ENCODE measurements at places on chromosomes 4 and X.

- DNase-seq = no peak
Observed at GRCh38 chrX:102714994-102715393, 2.7 kb downstream of the GPRASP2 start.

- peak; percentile 16 for DNase-seq
Observed at GRCh38 chrX:63686878-63687714, 97.9 kb downstream of the ARHGEF9 start.

DNA sequence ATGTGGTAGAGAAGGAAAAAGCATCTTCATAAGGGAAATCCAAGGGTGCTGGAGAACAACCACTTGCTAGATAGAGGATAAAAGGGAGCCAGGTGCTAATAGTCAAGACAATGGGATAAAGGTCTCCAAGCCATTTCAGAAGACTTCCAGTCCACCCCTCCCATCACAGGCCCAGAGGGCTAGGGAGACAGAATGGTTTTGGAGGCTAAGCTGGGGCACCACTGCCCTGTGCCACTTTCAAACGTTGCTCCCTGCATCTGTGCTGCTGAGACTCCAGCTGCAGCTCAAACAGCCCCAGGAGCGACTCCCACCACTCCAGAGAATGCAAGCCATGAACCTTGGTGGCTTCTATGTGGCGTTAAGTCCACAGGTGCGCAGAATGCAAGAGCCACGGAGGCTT, 38.4 kb upstream of the HUWE1 start:
- DNase-seq = no peak

- no peak for DNase-seq
Observed at GRCh38 chr4:94581766-94582165, 130.0 kb downstream of the PDLIM5 start.

DNA sequence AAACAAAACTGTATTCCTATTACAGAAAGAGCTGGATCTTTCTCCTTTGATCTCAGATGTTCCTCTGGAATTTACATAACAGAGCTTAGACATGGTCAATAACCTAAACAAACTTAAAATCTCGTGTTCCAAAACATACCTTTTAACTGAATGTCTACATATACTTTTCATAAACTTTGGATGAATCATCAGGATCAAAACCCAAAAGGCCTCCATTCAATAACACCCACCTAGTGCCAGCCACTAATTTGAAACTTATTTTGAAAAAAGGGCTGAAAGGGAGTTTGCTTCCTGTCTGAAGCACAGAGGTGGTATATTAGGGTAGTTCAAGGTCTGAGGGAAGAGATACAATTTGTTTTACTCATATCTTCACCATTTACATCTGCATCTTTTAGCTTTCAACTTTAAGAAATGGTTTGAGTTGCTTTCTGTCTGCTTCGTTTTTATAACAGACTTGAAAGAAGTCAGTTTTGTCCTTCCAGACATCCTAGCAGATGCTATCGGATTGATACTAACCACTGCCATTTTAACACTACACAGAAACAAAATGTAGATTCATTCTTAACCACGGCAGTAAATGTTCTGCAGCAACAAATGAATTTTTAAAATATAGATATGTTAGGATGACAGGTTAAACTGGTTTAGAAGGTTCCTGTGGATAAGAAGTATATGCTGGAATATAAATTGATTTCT, 242.8 kb upstream of the DKK2 start:
- DNase-seq = no peak

DNA sequence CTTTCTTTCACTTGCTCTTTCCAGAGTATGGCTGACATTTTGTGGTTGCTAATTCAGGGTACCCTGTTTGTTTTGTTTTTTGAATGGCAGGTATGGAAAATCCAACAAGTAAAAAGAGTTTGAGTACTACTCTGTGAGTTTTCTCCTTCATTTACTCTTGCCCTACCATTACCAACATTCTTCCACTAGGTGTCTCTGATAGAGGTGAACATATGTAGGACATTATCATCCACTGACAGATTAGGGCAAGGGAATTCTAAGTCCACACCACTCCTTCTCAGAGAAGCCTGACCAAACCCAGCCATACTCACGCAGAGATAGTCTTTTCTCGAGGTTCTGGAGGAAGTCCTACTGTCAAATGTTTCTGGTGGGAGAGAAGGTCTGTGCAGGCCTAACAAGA, 36.7 kb upstream of the HDAC8 start:
- no peak for DNase-seq

- no peak for DNase-seq
Observed at GRCh38 chr4:87120010-87120409, 100.4 kb downstream of the KLHL8 start.

GRCh38 chr4:82559735-82560120, 2.1 kb downstream of the TMEM150C start:
- no peak for DNase-seq

Measured in kidney (tissue), 22 donors.